ENCODE measurements at places on chromosomes 5 and 9.

- no peaks in the 10 kb centered on the region for H3K36me3 ChIP-seq
- H3K4me3 ChIP-seq = no peak overlapping the region
- H3K27me3 ChIP-seq = no peaks in the 10 kb centered on the region
- no peaks in the 10 kb centered on the region for H3K4me1 ChIP-seq
- H3K27ac ChIP-seq = no peak overlapping the region
Observed at GRCh38 chr9:86531273-86531970, 177.2 kb upstream of the TUT7 start.

DNA sequence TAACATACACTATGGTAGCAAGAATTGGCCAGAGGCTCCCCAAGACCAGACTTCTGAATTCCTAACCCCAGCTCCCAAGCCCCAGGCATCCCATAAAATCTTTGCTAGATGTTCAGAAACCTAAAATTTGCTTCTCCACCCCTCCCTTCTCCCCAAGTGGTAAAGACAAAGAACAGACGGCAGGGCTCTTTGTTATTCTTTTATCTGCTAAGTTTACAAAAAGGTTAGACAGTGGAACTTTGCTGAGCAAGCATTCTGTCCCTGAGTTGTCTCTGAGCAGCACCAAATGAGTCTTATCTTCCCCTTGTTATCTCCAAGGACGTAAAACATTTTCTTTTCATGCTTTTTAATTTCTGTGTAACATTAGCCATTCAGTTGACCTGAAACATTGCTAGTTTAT is 30.2 kb downstream of the TJP2 start:
- no peaks in the 10 kb centered on the region for H3K27me3 ChIP-seq
- no peaks in the 10 kb centered on the region for H3K36me3 ChIP-seq

DNA sequence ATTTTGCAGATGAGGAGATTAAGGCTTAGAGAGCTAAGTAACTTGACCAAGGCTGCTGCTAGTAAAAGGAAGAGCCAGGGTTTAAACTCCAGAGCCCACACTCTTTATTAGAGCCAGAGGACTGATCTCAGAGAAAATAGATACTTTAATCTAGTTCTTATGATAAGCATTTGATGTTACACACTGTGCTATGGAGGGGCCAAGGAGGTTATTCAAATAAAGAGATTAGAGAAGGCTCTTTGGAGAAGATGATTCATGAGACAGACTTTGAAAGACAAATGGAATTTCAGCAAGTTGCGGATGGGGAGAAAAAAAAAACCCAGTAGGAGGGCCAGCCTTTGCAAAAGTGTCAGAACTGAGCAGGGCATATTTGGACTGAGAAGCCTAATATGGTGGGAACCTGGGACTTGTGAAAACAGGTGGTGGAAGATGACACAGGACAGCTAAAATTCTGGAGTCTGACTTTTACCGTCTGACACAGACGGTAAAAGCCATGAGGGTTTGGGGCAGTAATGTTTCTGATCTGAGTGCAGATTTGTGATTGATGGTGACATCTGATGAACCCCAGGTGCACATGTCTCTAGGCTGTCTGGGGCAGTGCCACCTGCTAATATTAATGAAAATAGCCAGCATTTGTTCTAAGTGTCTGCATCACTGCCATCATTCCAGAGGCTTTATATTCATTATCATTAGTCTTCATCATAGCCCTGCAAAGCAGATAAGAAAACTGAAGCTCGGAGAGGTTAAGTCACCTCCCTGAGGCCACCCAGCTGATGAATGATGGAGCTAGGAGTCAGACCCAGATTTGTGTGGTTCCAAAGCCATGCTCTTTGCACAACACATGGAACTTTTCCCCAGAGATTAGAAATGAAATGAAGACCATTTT is 65.3 kb upstream of the CXCL14 start:
- no peak overlapping the region for H3K27ac ChIP-seq
- no peak overlapping the region for H3K4me3 ChIP-seq
- no peaks in the 10 kb centered on the region for H3K27me3 ChIP-seq

GRCh38 chr5:128905568-128906110 is 59.6 kb upstream of the SLC27A6 start:
- no peaks in the 10 kb centered on the region for H3K4me1 ChIP-seq
- H3K36me3 ChIP-seq = no peaks in the 10 kb centered on the region
- H3K27me3 ChIP-seq = no peaks in the 10 kb centered on the region
- H3K4me3 ChIP-seq = no peak overlapping the region
- H3K27ac ChIP-seq = no peak overlapping the region
- DNase-seq = peak; percentile 51

DNA sequence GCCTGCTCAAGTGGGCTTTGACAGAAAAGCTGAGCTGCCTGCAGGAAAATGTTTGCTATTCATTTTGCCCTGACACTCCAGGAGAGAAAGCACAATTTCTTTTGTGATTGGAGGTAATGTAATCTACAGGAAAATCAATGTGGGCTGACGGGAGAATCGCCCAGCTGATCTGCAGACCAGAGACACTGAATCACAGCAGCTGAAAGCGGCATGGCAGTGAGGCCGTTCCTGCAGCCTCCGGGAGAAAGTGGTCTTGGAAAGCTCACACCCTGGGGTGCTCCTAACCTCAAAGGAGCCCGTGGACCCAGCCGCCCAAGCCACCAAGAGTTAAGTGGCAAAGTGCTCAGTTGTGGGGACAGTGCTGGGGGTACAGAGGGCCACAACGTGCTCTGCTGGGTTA is 593.6 kb downstream of the BNC2 start:
- DNase-seq = no peak
- peaks cover 22% of the 10 kb centered on the region for H3K4me1 ChIP-seq
- no peak overlapping the region for H3K27ac ChIP-seq
- no peaks in the 10 kb centered on the region for H3K36me3 ChIP-seq
- H3K4me3 ChIP-seq = no peak overlapping the region
- no peaks in the 10 kb centered on the region for H3K27me3 ChIP-seq

DNA sequence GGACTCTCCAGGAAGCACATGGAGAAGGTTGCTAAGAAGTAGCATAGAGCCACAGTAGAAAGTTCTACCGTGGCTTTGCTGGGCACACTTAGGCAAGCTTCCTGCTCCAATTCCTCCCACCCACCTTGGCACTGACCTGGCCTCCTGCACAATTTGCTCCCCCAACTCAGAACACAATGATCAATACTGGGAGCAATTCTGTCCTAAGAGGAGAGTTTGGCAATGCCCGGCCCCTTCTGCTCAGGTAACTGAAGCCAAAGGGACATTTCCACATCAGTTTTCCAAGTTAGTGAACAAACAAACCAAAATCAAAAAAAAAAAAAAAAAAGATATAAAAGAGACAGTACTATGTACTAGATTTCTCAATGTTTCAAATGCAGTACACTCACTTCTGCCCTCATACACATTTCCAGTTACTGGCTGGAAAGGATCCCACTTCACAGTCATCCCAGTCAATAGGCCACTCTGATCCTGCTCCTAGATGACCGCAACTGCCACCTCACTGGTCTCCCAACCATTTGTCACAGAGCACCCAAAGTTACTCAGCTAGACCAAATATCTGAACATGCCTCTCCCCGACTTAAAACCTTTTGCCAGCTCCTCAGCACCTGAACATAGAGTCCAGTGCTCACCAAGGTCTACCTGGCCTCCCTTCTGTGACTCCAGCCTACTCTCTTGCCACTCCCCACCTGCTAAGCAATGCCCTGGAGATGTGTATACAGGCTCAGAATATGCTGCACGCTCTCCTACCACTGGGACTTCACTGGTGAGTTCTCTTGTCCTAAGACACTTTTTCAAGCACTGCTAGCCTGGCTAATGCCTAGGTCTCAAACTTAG is 21.3 kb downstream of the ABCA1 start:
- H3K27me3 ChIP-seq = no peaks in the 10 kb centered on the region
- peaks cover 66% of the 10 kb centered on the region for H3K4me1 ChIP-seq
- no peak overlapping the region for H3K4me3 ChIP-seq
- H3K36me3 ChIP-seq = no peaks in the 10 kb centered on the region
- H3K27ac ChIP-seq = peak overlapping the region; percentile 7

Measured in tibial nerve (tissue), 4 donors.